ENCODE measurements at places on chromosomes 12 and 14.

DNA sequence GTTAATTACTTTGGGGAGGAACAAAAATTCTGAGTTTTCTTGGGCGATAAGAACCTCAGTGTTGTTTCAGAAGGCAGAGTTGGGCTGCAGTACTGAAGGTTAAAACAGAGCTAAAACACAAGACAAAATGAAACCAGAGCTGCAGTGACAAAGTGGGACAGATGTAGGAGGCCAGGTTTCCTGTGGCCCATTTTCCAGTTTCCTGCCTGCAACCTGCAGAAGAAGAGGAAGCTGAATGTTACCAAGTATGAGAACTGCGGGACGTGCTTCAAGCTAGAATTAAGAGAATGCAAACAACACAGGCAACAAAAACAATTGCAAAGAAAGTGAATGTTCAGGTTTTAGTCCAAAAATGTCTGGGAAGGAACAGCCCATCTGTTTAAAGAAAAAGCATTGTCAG lies 17.8 kb downstream of the ELK3 start:
- DNase-seq = no peak

- DNase-seq = no peak
Observed at GRCh38 chr14:54697001-54697400, 130.1 kb downstream of the SAMD4A start.

DNA sequence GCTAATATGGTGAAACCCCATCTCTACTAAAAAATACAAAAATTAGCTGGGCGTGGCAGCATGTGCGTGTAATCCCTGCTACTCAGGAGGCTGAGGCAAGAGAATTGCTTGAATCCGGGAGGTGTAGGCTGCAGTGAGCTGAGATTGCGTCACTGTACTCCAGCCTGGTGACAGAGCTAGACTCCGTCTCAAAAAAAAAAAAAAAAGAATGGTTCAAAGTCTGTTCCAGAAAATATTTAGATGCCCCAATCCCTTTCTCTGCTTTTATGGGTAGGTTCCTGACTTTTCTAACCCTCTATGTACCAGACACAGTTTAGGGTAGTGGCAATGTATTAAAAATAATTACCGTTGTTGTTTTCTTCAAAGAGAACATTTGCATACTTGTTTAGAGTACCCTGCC lies 161.4 kb downstream of the STXBP6 start:
- DNase-seq = no peak

- no peak for DNase-seq
Observed at GRCh38 chr12:25264114-25264513, 13.4 kb upstream of the KRAS start.

GRCh38 chr14:30284808-30285207 lies 274.1 kb upstream of the G2E3 start:
- no peak for DNase-seq

- DNase-seq = peak; percentile 64
Observed at GRCh38 chr12:109677279-109677691, 36.3 kb upstream of the FAM222A start.

- no peak for DNase-seq
Observed at GRCh38 chr12:104427547-104427938, 29.2 kb upstream of the CHST11 start.

- DNase-seq = no peak
Observed at GRCh38 chr12:740921-741320, 11.5 kb upstream of the WNK1 start.

- no peak for DNase-seq
Observed at GRCh38 chr14:66496911-66497310, 10.7 kb downstream of the CCDC196 start.

DNA sequence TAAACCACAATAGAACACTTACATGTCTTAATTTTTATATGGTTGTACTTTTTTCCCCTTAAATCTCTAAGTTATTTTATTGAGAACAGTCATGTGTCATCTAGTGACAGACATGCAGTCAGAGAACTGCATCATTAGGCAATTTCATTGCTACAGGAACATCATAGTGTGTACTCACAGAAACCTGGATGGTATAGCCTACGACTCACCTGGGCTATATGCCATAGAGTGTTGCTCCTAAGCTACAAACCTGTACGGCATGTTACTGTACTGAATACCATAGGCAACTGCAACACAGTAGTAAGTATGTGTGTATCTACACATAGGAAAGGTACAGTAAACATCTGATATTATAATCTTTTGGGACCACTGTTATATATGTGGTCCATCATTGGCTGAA lies 557.6 kb downstream of the PRKD1 start:
- DNase-seq = no peak
